Colonic mucosa (tissue), 4 donors: ENCODE measurements at places on chromosomes 5 and 9. TPM values are rescaled to one million over a fixed set of nuclear protein-coding genes. Genes with fewer than 3 reads are reported as not detected.

- no peak for DNase-seq
Observed at GRCh38 chr5:36440300-36440699, 138.6 kb upstream of the RANBP3L start.

The FRRS1L gene
- total RNA-seq, result 0.12 TPM

- DNase-seq, result no peak
Observed at GRCh38 chr9:126925876-126926275, 11.3 kb downstream of the RALGPS1 start.

- DNase-seq, result no peak
Observed at GRCh38 chr5:72472666-72473422, 34.4 kb downstream of the ZNF366 start.

The SLC36A3 gene
- total RNA-seq, result not detected

The SEMA4D gene
- 19.0 TPM for total RNA-seq

DNA sequence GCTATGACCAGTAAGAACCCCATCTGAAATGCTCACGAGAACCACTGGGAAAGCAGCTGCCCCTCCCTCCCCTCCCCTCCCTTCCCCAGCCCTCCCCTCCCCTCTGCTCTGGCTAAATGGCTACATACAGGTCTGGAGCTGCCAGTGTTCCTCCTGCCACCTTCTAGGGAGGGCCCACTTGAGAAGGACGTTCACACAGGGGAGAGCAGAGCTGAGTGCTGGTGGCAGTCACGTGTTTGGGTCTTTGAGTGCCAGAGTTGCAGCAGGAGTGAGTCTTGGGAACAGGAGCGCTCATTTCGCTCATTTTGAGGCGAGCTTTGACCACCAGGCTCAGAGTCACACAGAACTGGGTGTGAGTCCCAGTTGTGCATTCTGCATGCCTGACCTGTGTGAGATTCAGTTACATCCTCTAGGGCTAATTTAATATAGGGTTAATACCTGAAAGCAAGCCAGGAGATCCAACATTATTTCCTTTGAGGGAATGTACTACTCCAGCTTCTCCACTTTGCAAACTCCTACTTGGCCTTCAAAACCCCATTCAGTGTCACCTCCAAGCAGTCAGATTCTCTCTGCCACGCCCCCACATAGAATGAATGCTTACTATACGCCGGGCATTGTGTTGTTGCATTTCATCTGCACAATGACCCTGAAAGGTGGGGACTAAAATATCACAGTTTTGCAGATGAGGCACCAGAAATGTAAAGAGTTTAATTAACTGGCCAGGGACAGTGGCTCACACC, 25.1 kb downstream of the CPLX2 start:
- DNase-seq, result no peak
